ENCODE measurements at places on chromosomes 2 and 18. TPM values are rescaled to one million over a fixed set of nuclear protein-coding genes. Genes with fewer than 3 reads are reported as not detected.

Gene RPRM
- total RNA-seq: not detected

Gene TYW5
- total RNA-seq: 6.8 TPM

Gene KCMF1
- total RNA-seq: 101 TPM

Gene TNS1
- 249 TPM for total RNA-seq

Gene SH3RF3
- total RNA-seq: 58.8 TPM

Gene DSG1
- not detected for total RNA-seq

Gene DOK6
- total RNA-seq: 15.1 TPM

Gene HNMT
- total RNA-seq: 2.0 TPM

Gene REG1B
- total RNA-seq: not detected

Gene HOXD13
- not detected for total RNA-seq

Gene CNOT9
- total RNA-seq: 32.3 TPM

Gene PTPRN
- total RNA-seq: 0.67 TPM

Gene TIA1
- total RNA-seq: 121 TPM

Gene SLC30A3
- 0.17 TPM for total RNA-seq

Gene PRKAG3
- total RNA-seq: not detected

Gene CEP192
- total RNA-seq: 22.9 TPM

Gene TLX2
- total RNA-seq: not detected

Gene LRP2
- not detected for total RNA-seq

Gene AP1S3
- 5.5 TPM for total RNA-seq

Gene IFIH1
- 4.2 TPM for total RNA-seq

Gene RNASEH1
- total RNA-seq: 29.2 TPM

Gene UNC80
- not detected for total RNA-seq

Gene SPATA3
- not detected for total RNA-seq

Gene CPLX4
- not detected for total RNA-seq

Gene SUCLG1
- 46.0 TPM for total RNA-seq

Gene TTR
- not detected for total RNA-seq

Gene LAMA1
- total RNA-seq: 3.9 TPM

Gene RAB6D
- not detected for total RNA-seq

Gene GPR45
- total RNA-seq: not detected

Gene CIB4
- not detected for total RNA-seq

Gene DSG4
- not detected for total RNA-seq

Gene RNU2-63P
- total RNA-seq: 2.7 TPM

Gene RGPD3
- not detected for total RNA-seq

Gene OR6B2
- not detected for total RNA-seq

Gene RFX8
- total RNA-seq: not detected
